ENCODE measurements at places on chromosomes 4 and X.

- peak; percentile 11 for DNase-seq
Measured at GRCh38 chr4:152485726-152486276, 50.1 kb downstream of the FBXW7 start.

GRCh38 chrX:109190542-109190941, 291.3 kb downstream of the GUCY2F start:
- DNase-seq: no peak

DNA sequence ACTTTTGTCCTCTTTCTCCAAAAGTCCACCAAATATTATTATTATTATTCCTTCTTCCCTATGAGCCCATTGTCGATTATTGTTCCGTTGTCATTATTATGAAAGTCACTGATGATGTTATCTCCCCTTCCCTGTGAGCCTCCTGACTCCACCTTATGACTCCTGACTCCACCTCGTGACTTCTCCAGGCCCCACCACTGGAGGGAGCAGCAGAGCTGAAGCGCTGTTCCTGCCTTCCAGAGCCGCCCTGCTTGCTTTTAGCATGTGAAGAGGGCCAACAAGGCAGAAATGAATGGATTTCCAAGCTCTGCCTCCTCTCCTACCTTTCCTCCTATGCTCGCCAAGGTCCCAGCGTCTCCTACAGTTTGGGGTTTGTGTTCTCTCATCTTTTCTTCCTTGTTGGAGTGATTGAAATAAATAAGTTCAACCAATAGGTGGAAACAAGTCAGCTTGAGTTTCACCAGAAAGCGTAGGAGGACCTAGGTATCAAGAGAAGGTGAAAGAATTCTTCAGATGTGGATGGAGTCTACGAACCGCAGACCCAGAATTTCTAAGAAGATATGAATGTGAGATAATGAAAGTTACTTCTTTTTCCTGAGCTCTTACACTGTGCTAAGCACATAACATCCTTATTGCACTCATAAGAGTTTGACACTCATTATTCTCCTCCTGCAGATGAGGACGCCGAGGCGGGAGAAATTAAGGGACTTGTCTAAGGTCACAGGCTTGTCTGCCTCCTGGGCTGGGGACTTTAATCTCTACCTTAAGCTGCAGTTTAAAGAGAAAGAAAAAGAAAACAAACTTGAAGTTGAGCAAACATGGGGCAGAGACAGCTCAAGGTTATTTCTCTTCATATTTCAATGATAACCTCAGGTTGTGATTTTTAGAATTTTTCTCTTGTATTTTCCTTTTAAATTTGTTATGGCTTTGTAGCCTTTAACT, 26.1 kb downstream of the IGSF1 start:
- no peak for DNase-seq

DNA sequence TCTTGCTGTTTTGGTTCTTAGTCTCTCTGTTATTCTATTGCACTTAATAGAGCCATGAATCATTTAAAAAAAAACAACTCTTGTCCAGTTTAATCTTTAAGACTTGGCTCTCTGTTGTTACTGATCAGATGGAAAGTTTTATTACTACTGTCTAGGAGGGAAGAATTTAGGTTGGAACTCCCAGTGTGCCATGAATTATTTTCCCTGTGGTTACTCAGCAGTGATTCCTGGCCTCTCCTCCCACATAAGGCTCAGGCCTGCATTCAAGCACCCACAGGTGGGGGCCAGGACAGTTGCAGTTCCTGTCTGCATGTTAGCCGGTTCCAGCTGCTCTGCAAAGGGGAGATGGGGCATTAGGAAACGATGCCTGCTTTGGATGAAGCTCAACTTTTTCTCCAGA, 29.8 kb upstream of the ESX1 start:
- no peak for DNase-seq

- DNase-seq: no peak
Measured at GRCh38 chr4:139455126-139455538, 1.2 kb downstream of the RAB33B start.
